ENCODE measurements at places on chromosomes 7 and 10.

GRCh38 chr7:66699998-66700397 lies 40.5 kb upstream of the RABGEF1 start:
- no peak for DNase-seq

DNA sequence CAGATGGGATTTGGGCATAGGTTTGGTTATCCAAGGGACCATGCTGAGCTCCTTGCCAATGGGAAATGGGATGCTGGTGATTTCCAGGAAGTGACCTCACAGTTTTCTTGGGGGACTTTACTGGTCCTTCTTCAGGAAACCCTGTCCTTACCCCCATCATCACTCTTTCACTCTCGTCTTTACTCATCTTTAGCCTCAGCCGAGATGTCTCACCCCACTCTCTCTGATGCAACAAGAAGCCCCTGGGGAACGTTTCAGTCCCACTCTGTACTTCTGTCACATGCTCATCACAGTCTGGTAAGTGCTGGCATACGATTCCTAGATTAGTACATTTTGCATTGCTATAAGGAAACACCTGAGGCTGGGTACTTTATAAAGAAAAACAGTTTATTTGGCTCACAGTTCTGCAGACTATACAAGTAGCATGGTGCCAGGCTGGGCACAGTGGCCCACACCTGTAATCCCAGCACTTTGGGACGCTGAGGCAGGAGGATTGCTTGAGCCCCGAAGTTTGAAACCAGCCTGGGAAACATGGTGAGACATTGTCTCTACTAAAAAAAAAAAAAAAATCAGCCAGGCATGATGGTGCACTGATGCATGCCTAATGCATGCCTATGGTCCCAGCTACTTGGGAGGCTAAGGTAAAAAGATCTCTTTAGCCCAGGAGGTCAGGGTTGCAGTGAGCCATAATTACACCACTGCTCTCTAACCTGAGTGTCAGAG lies 63.5 kb upstream of the VKORC1L1 start:
- no peak for DNase-seq

DNA sequence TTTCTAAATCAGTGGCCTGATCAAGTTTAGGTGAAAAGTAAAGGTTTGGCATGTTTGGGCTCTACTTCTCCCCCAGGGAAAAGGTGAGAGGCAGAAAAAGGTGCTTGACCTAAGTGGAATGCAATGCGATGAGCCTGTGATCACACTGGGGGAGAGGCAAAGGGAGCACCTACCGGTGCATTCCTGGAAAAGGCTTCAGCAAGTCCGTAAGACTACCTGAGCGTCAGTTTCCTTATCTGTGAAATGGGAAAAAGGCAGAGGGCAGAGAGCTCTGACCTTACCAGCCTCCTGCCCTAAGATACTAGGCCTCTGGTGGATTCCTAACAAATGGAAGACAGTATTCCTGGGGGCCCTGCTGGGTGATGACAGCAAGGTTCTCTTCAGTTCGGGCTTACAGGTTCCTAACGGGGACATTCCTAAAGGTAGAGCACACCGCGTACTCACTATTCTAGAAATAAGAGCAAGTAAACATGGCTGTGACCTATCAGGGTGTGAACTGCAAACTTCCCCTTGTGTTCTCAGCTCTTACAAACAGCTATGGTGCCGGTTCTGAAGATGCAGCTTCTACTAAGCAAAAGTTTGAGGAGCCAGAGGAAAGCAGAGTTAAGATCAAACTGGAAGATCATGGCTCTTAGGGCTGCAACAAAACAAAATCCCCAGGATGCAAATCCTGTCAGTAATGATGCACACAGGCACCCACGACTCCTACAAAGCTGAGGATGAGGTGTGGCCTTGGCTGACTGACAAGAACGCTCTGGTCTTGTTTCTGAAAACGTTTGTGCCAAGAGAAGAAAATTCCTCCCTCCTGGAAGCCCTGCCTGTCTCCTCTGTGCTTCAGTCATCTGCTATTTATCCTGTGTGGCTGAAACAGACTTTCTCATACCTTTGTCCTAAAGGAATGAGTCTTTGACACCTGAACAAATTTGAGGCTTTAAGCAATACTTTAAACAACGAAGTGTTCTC lies 13.3 kb upstream of the ACSL5 start:
- DNase-seq = no peak

GRCh38 chr10:114306116-114306973 lies 67.3 kb downstream of the VWA2 start:
- peak; percentile 45 for DNase-seq
